ENCODE measurements at places on chromosomes 7 and 10.

DNA sequence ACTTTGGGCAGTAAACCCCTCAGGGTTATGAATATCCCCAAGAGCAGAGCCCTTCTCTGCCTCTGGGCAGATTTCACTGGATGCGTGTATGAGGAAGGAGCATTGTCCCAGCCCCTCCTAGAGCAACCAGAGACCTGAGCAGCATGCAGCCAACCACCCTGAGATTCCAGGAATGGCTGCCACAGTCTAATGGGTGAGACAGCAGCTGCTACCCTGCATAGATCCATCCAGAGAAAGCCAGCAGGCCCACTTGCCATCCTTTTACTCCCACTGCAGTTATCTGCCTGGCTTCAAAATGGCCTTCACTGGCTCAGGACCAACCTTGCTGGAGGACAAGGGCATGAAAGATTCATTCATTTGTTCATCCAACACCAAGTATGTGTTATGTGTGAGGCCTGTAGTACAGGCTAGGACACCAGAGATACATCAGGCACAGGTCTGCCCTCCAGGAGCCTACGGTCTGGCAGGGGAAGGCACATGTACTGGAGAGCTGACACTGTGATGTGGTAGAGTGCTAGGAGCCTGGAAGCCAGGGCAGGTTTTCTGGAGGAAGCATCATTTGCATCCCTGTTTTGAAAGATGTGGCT is 26.2 kb upstream of the C10orf105 start:
- no peak for DNase-seq

DNA sequence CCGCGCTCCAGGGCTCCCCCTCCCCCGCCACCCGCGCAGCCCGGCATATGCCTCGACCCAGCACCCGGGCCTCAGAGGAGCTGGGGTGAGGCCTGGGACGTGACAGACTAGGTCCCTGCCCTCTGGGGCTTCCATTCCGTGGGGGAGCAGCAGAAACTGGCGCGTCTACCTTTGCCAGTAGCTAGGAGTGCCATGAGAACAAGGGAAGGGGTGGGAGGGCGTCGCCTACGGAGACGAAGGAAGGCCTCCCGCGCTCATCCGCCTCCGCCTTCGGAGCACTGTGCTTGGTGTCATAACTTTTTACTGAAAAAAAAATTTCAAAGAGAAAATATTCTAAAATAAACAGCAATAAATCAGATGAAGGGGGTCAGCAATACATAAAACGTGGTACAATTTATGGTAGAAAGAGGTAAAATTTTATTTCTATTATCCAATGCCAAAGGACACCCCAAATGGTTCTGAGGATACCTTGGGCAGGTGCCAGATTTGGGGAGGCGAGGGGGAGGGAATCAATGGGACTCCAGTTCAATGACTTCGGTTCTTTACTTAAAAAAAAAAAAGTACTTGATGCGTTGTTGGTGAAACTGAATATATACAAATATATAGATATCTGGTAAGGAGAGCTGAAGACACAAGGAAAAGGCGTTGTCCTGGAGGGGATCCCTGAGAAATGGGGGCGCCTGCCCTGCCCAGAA is 35.1 kb upstream of the GRID1 start:
- DNase-seq = no peak

DNA sequence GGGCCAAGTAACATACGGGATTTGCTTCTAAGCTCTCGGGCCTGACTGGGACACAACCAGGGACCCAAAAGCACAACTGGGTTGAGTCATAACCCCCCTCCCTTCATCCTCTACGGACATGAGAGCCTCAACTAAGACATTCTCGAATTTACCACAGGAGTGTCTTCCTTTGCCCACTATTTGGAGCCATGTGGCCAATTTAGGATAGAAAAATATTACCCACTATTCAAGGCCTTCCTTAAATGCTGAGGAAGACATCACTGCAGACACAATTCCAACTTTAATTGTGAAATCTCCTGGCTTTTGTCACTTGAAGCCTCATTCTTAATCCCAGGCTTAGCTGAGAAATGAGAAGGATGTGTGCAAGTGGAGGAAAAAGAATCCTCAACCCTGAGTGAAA is 11.8 kb downstream of the CTBP2 start:
- no peak for DNase-seq

DNA sequence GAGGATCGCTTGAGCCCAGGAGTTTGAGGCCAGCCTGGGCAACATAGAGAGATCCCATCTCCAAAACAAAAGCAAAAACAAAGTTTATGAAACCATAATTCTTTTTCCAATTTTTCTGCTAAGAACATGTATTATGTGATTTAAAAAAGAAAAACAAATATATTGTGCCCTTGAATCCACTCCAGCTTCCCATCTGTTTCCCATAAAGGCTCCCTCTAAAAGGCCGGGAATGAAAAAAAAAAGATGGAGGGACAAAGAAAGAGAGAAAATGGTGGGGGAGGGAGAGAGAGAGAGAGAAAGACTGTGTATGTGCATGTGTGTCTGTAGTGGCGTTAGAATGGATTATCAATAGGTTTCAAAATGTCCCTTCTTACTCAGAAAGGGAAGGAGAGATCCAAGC is 20.5 kb upstream of the GSDME start:
- DNase-seq = no peak

DNA sequence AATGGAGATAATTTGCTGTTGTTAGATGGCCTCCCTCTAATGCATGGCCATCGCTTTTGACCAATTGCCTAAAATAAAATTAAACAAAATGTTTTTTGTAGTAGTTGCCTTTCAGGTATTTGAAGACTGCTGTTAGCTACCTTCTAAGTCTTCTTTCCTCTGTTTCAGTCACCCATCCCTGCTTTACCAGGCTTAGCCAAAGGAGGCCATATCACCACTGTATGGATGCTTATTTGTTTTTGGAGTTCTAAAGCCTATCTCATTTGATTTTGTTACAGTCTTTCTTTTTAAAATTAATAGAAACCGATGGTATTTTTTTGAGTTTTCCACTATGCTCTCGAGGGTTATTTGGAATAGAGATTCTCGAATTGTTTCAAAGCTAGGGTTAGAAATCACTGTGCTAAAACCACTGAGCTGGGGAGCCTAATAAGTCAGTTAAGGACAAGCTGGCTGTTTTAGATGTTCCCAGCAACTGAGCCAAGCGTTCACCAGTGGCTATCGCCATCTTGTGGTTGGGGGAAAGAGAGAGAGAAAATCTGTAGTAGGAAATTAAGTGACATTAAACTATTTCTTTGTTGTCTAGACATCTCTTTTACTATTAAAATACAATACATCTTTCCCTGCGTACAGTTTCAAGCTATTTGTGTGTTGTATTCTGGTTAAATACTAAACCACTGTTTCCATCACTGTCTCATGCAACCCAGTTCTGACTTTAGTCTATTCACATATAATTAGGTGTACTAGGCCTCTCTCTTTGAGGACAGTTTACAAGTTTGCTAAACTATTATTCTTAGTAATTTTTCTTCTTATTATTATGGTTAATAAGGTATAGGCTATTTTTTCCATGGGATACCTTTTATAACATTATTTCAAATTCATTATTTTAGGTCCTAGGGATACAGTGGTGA is 52.2 kb downstream of the GPR158 start:
- no peak for DNase-seq

DNA sequence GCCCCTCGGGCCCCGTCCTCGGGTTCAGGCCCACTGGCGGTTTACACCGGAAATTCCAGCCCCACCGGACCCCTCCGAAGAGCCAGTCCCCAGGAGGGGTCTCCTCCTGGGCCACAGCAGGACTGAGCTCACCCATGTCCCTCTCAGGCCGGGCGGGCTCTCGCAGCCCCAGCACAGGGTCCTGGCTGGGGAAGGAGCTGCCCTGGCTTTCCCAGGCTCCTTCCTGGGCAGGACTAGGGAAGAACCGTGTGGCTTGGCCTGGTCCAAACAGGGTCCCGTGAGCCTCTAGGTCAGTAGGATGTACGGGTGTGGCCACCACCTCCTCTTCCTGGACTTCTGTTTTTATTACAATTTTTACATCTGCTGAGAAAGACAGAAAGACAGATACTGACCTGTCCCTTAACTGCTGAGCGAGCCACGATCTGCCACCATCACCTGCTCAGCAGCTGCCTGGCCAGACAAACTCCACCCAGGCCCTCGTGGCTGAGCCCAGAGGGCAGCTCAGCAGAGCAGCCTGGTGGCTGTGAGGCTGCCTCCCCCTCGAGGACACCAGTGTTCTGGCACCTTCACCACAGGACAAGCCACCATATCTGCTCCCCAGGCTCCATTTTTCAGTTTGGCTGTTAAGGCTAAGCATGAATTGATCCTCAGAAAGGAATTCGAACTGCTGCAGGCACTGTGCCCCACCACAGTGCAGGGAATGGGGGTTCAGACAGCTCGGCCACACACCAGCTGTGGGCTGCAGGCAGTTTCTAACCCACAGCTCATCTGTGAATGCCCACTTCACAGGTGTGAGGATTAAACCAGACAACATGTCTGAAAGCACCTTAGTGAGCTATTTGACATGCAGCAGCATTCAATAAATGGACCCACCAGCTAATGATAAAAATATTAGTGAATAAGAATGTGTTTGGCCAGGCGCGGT is 14.5 kb upstream of the ZNF777 start:
- DNase-seq = no peak

GRCh38 chr10:12631787-12632562 is 282.6 kb downstream of the CAMK1D start:
- DNase-seq = no peak

GRCh38 chr7:479948-480499 is 39.6 kb downstream of the PDGFA start:
- no peak for DNase-seq

DNA sequence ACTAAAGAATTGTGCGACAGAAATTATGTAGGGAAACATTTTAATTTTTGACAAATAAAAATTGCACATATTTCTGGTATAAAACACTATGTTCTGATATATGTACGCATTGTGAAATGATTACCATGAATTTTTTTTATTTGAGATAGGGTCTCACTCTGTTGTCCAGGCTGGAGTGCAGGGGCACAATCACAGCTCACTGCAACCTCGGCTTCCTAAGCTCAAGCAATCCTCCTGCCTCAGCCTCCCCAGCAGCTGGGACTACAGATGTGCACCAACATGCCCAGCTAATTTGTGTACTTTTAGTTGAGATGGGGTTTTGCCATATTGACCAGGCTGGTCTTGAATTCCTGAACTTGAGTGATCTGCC is 149.2 kb downstream of the FRMD4A start:
- no peak for DNase-seq
